CD4-positive, alpha-beta T cell treated with Interleukin-6 for 4 hours (primary cell): ENCODE measurements at places on chromosomes 13 and 19.

DNA sequence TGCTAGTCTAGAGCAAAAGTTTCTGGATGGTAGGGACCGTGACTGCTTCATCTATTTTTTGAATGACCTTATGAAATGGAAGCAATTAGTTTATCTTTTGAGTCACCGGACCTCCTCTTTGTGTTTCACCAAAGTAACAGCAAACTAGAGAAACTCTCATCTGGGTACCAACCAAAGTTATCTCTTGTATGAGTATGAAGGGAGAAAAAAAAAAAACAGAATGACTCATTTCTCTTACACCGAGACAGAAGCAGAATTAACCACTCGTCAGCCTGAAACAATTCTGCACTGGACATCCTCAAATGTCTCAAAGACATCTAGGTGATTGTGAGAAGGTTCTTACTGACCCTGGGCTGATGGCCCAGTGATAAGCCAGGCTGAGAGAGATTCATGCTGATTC lies 18.3 kb downstream of the ZNF100 start:
- no peak for DNase-seq

DNA sequence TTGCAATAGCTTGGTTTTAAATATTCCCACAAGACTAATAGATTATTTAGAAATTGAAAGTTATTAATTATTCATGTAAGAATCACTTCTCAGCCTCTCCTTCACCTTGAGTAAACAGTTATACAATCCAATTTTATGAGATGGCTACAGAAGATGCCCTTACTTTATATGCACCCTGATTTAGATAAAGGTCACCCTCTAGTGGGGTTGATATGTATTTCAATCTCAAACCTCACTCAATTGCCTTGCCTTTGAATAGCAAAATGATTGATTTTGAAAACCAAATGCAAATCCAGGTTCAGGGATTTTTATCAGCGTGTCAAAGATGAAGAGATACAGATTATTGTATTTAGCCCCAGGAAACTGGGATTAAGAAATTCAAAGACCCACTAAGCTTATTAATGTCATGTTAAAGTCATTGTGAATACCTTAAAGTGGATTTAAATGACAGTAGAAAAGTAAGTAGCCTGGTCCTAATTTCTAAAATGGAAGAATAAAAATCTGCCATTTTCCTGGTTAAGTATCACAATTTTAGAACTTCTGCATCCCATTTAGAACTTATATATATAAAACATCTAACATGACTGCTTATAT lies 305.1 kb downstream of the ITGBL1 start:
- no peak for DNase-seq

GRCh38 chr19:17402982-17403855 lies 2.2 kb downstream of the BST2 start:
- DNase-seq = peak; percentile 36

GRCh38 chr13:63636316-63636993 lies 2220.8 kb upstream of the PCDH20 start:
- no peak for DNase-seq

- no peak for DNase-seq
These were observed 301 bp upstream of the ZNF610 start for GRCh38 chr19:52335768-52336116.

- DNase-seq = no peak
These were observed 6.7 kb upstream of the FCGBP start for GRCh38 chr19:39941151-39941550.

GRCh38 chr13:26664876-26665275 lies 95.7 kb downstream of the GPR12 start:
- no peak for DNase-seq

GRCh38 chr13:73451221-73452029 lies 392.6 kb downstream of the KLF5 start:
- DNase-seq = no peak

DNA sequence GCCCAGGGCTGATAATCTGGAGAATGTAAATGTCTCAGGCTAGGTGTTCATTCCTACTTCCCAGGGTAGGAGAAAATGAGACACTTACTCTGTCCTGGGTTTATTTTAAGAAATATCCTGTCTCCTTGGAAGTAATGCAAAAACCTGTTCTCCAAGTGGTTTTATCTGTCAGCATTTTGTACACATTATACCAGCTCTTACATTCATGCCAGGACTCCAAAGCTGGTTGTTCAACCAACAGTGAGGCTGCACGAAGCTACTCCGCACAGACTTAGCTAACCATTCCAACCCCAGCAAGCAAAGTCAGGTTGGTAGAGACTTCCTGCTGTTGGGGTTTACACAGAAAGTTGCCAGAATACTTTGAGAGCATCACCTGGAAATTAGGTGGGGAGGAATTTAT lies 55.6 kb downstream of the SLC7A1 start:
- DNase-seq = no peak

- DNase-seq = no peak
These were observed 340.8 kb downstream of the KLF5 start for GRCh38 chr13:73399347-73400216.

DNA sequence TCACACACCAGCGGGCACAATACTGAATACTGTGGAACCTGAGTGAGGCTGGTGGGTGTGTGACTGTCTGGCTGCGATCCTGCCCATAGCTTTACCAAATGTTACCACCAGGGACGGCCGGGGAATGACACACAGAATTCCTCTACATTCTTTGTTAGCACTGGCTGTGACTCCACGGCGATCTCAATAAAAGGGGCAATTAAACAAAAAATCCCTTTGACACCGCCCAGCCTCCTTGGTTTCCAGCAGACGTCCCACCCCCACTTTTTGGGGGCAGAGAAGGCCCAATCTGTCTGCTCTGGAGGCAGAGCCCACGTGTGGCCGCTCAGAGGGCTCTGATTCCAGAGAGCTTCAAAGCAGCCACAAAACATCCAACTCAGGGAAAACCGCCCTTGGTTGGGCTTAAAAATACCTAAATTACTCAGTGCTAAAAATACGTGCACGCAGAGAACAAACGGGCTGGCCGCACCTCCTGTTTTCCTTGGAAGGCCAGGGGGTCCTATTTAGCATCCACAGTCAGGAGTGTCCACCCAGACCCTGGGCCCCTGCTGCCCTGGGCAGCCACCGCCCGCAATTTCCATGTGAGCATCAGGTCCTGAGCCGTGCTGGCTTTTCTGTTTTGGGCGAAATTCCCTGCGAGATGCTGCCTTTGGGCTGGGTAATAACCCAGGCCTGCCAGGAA lies 47.8 kb downstream of the GADD45B start:
- no peak for DNase-seq

- no peak for DNase-seq
These were observed 6.4 kb upstream of the CACTIN start for GRCh38 chr19:3632739-3633558.

DNA sequence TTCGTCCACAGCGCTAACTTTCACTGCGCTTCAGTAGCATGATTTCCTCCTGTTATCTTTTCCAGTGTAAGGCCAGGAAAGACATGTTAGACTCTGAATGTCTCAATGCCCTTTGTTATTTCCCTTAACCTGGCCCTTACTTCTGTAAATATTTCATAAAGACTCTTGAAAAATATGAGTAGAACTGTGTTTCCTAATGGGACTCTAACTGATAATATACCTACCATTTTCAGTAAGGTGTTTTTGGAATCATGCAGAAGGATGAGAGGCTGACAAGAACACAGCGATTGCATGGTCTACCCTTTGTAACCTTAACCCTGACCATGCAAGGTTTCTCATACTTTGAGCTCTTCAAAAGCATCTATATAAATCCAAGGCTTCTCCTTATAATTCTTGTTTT lies 550.1 kb downstream of the SLITRK6 start:
- no peak for DNase-seq

DNA sequence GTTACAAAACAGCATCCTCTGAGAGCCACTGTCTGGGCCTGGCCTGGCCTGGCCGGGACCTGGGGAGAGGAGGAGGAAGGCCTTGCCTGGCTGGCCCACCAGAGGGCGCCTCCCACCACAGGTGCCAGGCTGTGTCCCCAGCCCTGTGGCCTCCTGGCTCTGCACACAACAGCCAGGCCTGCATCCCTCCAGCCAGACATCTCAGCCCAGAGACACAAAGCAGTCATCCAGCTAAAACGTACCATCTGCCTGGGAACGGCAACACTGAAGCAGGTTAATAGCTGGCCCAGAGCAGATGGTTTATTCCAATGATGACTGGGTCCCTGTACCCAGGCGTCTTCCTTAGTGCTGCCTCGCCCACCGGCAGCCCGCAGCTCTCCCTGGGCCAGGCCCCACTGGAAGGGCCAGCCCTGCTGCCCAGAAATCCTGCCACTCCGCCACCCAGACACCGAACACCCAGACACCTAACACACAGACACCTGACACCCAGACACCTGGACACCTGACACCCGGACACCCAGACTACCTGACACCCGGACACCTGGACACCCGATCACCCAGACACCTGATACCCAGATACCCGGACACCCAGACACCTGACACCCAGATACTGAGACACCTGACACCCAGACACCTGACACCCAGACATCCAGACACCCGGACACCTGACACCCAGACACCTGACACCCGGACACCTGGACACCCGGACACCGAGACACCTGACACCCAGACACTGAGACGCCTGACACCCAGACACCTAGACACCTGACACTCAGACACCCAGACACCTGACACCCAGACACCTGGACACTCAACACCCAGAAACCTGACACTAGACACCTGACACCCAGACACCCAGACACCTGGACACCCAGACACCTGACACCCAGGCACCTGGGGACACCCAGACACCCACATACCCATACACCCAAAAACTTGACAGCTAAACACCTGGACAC lies 20.1 kb downstream of the C19orf12 start:
- DNase-seq = peak; percentile 90

- DNase-seq = peak; percentile 57
These were observed 22.8 kb upstream of the ZBTB7A start for GRCh38 chr19:4089400-4089908.

- no peak for DNase-seq
These were observed 237.4 kb downstream of the LMO7 start for GRCh38 chr13:75873494-75873893.

DNA sequence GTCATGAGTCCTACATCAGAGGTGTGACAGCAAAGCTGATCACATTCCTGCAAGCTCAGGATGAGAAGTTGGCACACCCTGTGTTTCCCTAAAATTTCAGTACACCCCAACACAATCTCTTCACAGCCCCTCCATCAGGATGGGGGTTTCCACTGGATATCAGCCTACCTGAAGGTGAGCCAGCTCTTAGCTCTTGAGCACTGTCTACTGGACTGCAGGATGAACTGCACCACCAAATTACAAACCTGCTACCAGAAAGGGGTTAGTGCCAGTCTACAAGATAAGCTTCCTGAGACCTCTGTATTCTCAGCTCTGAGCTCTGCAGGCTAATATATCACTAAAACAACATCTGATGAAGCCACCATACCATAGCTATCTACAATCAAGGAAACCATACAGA lies 1616.2 kb upstream of the SPRY2 start:
- no peak for DNase-seq

GRCh38 chr19:34994643-34995541 lies 5.2 kb upstream of the GRAMD1A start:
- DNase-seq = no peak
